ENCODE measurements at places on chromosomes 7 and 10. TPM values are rescaled to one million over a fixed set of nuclear protein-coding genes. Genes with fewer than 3 reads are reported as not detected.

SPDYE3 gene
- not detected for total RNA-seq

GRID1 gene
- not detected for total RNA-seq

SPDYE8 gene
- not detected for total RNA-seq

PLCE1 gene
- total RNA-seq, result 0.03 TPM

NPC1L1 gene
- not detected for total RNA-seq

DNA sequence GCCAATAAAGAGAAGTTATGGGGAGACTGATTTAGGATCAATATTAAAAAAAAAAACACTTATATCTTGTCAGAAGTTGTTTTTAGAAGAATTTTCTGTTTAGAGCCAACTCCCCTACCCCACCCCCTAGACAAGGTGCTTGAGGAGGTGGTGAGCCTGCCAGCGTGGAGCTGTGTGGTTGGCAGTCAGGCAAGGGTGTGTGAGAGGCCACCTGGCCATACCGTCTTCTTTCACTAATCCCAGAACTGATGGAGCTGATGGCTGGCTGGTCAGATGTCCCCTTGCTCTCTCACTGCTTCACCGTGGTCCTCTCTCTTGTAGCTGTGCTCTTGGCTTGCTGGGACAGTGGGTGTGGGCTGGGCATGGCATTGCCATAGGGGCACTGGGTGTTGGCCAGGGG, 34.3 kb downstream of the NACAD start:
- no peak for DNase-seq

- DNase-seq, result no peak
These were observed 39.4 kb upstream of the TARP start for GRCh38 chr7:38312821-38313220.

DNA sequence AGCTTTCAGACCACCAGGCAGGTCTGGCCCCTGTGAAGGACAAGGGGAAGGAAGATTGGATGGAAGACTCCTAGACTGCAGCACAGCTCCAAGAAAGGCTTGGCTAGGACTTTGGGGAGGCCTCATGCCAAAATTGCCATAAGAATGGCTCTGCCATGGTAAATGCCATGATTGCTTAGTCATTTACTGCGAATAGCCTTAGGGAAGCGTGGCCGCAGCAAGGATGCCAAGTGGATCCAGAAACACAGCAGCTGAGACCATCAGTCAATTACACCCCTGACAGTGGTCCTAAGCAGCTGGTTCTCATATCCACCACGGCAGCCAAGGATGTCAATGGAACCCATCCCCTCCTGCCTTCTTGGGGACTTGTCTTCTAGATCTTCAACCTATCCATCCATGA, 88.2 kb upstream of the AUTS2 start:
- DNase-seq, result no peak

DNA sequence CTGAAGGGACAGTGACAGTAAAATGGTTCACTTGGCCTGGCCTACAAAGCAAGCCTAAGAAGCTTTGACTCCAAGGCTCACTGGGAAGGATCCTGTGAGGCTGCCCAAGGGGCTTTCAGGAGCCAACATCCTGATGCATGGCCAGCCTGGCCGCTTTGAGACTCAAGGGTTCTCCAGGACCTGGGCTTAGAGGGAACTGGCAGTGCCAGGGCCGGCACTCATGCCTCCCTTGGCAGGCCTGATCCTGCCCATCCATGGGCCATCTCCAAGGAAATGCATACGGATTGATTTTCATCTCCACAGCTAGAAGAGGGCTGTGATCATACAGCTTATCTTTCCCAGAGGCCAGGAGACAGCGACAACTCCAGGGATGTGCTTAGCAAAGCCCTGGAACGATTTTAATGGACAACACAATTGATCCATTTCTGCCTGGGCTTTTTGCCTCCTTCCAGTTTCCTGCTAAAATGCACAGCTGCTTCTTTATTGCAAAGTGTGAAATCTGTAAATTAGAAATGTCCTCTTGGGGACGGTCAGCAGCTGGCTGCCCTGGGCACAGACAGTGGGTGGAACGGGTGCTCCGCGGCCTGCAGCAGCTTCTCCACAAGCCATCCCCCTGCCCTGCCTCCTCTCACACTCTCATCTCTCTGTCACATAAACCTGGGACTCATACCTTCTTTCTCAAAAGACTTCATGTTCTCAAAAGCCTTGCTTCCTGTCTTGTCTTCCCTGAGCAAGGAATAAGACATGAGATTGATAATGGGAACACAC, 288.5 kb downstream of the GRID1 start:
- no peak for DNase-seq

DNA sequence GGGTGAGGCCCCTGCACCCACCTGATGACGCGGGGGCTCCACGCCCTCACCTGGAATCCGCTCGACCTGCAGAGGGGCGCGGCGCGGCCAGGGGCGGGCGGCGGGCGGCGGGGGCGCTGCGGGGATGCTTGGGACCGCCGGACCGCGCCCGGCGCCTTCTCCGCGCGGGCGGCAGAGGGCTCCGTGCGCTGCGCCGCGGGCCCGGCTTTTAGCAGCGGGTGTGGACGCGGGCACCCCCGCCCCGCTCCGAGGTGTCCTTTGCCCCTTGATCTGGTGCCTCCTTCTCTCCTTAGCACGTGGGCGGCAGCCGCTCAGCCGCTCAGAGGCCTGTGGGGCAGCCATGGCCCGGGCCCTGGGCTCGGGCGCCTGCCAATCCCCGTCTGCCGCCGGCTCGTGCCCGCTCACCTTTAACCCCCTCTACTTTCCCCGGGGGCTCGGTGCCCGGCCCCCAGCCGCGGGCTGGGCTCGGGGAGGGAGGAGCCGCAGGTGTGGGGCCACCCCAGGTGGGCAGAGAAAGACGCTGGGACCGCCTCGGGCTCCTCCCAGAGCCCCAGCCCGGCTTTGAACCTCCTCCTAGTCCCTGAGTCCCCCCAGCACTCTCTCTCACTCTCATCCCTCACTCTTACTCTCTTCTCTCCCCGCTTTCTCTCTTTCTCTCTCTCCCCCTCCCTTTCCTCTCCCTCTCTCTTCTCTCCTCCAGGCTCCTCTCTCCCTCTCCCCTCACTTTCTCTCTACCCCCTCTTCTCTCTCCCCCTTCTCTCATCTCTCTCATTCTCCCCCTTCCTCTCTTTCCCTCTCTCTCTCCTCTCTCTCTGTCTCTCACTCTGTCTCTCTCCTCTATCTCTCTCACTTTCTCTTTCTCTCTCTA, 19.7 kb upstream of the VPS37D start:
- no peak for DNase-seq

GRCh38 chr10:54666192-54666591, 134.8 kb downstream of the PCDH15 start:
- DNase-seq, result no peak

- DNase-seq, result no peak
These were observed 725.3 kb upstream of the FZD8 start for GRCh38 chr10:36367362-36367761.

DNA sequence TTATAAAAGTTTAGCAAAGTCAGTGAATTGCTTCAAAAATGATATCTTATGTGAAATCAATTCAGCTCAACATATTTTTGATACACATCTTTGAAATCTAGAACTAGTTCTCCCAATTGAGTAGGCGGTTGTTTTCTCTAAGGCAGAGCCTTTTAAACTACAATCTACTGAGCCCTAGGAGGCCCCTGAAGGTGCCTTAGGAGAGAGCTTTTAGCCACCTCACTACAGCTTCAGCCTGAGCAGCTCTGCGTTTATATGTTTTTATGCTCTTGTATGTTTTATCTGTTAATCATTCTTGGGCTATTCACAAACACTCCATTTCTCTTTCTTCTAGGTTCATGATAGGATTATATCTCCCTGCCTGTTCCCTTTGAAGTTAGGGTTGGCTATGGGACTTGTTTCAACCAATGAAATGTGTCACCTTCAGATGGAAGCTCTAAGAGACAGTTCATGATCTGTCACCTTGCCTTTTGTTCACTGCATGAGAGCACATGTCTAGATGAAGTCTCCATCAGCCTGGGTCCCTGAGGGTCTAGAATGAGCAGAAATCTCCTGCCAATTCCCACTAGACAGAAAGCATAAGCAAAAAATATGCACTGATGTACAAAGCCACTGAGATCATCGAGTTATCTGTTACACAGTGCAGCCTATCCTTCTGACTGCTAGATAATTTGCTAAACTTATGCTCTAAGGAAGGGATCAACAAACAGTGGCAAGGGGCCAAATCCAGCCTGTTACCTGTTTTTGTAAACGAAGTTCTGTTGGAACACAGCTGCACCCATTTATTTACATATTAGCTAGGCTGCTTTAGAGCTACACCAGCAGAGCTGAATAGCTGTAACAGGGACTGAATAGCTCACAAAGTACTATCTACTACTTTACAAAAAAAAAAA, 128.5 kb upstream of the CDK1 start:
- DNase-seq, result no peak

DNA sequence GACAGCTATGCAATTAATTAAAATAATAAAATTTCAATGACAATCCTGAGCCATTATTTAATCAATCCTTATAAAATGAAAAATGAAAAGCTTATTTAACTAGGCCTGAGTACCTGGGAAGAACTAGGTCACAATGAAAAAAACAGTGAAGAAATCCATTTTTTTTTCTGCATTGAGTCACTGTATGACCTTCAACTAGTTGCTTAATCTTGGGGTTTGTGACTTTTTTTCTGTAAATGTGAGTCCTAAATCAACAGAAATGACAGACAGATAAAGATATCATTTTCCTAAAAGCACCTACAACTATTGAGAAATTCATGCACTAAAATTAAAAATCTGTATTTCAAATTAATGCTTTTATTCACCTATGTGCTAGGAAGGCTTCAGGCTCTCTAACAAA, 96.8 kb downstream of the TMEM26 start:
- no peak for DNase-seq

- no peak for DNase-seq
These were observed 36.0 kb downstream of the KCNH2 start for GRCh38 chr7:150942001-150942590.

DNA sequence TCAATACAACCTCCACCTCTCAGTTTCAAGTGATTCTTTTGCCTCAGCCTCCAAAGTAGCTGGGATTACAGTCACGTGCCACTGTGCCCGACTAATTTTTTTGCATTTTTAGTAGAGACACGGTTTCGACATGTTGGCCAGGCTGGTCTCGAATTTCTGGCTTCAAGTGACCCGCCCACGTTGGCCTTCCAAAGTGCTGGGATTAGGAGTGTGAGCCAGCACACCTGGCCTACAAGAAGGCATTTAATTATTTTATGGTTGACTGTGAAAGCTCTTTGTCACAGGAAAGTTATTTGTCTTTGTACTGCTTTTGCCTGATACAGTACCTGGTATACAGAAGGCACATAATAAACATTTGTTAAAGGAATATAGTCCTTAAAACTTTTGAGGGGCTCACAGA, 12.9 kb downstream of the MYOZ1 start:
- DNase-seq, result no peak

DNA sequence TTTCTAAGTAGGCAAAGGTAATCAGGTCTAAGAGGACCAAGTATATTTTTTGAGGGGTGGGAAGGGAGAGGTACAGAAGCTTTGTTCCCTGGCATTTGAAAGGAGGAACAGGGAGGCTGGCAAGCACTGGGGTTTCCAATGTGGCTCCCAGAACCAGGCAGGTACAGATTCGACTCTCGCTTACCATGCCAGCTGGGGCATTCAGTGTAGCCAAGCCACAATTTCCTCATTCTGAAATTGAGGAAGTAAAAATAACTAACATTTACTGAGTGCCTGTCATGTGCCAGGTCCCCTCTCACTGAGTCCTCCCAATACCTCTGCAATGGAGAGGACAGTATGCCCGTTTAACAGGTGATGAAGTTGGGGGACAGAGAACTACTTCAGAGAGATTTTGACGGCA, 45.9 kb upstream of the BET1 start:
- no peak for DNase-seq

All from T-cell (primary cell).